D721Med (cell line): ENCODE measurements at places on chromosomes 2 and 18.

DNA sequence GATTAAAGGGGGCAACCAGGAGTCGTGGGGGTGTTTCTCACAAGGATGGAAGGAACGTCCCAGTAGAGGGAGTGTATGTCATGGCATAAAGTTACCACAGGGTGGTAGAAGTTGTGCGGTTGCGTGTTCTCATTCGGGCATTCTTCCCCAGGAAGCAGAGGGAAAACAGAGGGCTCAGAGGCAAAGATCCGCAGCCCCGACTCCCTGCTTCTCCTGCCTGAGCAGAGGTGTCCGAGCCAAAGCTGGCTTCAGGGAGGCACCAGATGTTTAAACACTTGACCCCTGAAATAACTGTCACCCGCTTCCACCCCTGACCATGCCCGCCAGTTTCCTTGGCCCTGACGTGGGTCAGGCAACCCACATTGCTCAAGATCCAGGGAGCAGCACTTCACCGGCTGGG is 83.7 kb downstream of the EN1 start:
- no peak for DNase-seq

DNA sequence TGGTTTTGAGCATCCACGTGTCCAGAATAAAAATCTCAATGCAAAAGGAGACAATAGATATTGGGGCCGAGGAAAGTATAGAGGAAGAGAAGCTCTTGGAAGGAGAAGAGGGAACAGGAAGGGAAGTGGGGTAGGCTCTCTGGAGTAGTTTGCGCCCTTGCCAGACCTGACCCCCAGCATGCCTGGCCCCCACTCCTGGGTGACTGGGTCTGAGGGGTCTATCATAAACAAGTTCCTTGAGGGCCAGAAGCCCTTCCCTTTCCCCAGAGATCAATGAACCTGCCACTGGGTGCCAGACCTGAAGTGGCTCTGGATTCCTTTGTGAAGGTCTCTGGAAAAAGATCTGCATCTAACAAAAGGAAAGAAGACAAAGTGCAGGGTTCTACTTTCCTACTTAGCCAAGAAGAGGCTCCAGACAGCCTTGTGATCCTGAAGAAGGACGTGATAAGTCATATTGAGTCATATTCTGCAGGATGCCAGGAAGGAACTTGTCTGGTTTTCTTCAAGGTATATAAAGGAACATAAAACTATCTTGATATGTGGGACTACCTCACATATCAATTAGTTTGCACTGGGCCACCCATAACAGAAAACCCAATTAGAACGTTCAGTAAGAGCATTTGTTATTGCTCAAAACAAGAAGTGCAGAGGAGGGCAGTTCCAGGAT is 18.7 kb upstream of the ATOH8 start:
- DNase-seq, result no peak

- no peak for DNase-seq
Measured at GRCh38 chr2:16272038-16272788, 331.9 kb downstream of the MYCN start.

DNA sequence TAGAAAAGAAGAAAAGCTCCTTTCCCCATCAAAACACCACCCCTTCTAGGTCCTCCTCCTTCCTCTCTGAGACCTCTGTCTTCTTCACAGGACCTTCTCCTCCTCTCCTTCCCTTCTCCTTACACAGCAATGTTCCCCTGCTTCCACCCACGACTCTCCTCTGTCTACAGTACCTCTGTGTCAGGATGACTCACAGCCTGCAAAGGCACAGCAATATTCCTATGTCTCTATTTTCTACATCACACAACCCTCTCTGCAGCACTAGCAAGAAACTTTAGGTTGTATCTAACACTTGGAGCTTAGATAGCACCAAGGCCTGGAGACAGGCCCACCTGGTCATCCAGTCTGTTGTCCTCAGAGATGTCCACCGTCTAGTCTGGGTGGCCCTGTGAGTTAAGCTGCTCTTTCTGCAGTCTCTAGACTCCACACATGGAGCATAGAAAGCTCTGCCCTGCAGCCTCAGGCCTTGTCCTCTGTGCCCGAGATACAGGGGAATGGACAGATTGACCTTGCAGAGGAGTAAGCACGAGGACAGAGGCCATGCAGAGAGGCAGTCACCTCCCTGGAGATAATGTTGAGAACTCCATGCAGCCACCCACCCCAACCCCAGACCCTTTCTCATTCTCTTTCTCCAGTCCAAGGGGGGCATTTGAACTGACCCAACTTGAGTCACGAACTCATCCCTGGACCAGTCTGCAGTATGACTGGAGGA is 212.0 kb downstream of the TNS1 start:
- no peak for DNase-seq

DNA sequence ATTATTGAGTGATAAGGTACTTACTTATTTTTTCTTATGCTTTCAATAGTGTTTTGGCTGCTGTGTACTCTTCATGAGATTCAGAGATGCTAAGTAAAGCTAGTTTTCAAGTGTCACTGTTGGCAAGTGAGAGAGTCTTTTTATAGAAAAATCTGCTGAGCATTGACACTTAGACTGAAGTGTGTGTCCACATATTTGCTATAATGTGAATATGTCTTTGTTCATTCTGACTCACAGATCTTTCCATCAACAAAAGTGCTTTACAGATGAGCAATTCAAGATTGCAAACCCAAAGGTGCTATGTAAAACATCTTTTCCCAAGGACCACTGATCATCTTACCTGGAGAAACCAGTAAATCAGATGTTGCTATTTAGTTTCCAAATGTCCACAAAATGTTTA is 410.6 kb upstream of the FIGN start:
- DNase-seq, result no peak

DNA sequence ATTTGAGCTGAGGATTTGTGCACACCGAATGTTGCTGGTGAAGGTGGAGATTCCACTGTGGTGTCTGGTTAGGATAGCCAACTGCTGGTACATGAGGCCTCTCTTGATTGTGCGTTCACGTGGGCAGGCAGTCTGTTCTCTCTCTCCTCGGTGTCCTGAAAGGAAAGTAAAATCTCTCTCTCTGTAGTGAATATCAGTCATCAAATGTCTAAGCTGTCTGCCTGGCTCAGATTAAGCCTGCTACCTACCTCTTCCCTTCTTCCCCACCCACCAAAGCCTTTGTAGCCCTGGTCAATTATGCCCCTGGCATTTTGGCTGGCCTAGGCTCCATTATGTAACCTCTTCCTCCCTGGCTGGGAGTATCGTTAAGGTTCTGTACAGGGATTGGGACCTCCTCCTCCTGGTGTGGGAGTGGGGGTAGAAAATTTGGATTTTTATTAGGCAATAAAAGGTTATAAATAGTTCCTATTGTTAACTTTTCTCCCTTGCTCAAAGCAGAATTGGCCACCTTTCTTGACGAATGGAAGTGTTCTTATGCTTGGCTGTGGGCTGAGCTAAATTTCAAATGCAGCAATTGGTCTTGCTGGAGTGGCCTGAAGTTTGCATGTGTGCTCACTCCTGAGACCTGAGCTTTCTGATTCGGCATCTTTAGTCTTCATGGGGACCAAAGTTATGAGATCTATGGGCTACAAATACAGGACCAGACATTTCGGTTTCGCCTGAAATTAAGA is 148.8 kb downstream of the WDSUB1 start:
- no peak for DNase-seq

GRCh38 chr18:28039078-28039477 is 137.9 kb downstream of the CDH2 start:
- DNase-seq, result no peak

GRCh38 chr2:29370581-29371125 is 255.4 kb downstream of the CLIP4 start:
- DNase-seq, result no peak

- no peak for DNase-seq
Measured at GRCh38 chr2:156897548-156897947, 360.0 kb upstream of the GALNT5 start.

DNA sequence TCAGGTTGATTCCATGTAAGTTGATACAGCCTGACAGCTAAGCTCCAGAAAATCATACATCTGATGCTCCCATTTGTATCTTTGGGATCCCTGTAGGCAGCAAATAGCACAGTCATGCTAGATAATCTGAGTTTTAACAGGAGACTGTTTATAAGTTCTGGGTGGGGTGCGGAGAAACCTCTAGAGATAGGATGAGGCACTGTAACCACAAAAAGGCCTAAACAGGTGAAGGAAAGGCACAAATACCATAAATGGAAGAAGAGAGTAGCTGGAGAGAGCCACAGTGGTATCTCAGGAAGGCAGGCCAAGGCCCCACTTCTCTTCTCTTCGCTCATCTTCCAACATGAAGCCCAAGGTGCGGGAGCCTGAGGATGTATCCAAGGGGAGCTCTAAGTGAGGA is 18.1 kb upstream of the B4GALT6 start:
- no peak for DNase-seq

DNA sequence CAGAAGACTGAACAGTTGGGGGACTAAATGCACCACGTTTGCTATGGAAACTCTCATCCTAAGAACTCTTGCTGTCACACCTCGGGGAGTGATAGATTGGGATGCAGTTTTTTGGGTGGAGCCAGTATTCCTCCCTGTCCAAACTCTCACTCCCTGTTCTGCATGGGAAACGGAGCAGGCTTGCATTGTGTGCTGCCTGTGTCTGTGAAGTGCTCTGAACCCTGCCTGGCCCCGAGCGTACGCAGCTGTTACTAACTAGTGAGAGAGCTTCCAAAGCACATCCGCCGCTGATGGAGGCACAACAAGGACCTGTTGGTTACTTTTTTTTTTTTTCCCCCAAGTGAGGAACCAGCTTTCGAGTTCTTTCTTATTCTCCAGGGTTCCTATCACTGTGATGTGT is 195.5 kb downstream of the ANAPC1 start:
- no peak for DNase-seq

- DNase-seq, result no peak
Measured at GRCh38 chr2:151991010-151991409, 107.8 kb downstream of the CACNB4 start.

DNA sequence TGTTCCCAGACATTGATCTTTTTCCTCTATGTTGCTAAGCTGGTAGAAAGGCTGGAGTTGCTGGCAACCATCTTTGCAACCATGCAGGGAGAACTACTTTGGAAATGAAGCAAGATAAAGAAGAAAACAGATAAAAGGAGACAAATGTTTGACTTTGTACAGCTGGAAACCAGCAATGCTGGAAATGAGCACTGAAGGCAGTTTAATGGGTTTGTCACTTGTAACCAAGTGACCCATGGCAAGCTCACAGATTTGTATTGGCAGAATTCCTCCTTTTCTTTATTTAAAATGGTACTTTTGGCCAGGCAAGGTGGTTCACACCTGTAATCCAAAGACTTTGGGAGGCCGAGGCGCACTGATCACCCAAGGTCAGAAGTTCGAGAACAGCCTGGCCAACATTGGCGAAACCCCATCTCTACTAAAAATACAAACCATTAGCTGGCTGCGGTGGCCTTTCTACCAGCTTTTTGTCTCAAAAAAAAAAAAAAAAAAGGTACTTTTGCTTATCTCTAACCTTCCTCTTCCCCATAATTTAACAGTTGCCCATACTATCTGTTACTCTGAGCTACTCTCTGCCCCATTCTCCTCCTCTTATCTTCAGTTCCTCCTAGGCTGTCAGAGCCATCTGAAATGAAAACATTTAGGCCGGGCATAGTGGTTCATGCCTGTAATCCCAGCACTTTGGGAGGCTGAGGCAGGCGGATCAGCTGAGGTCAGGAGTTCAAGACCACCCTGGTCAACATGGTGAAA is 2.0 kb upstream of the BOLA3 start:
- no peak for DNase-seq

- no peak for DNase-seq
Measured at GRCh38 chr2:225471482-225471881, 72.0 kb downstream of the NYAP2 start.

GRCh38 chr2:144770616-144771230 is 250.8 kb upstream of the ZEB2 start:
- DNase-seq, result no peak

- no peak for DNase-seq
Measured at GRCh38 chr2:74461187-74462053, 3.2 kb downstream of the WBP1 start.

DNA sequence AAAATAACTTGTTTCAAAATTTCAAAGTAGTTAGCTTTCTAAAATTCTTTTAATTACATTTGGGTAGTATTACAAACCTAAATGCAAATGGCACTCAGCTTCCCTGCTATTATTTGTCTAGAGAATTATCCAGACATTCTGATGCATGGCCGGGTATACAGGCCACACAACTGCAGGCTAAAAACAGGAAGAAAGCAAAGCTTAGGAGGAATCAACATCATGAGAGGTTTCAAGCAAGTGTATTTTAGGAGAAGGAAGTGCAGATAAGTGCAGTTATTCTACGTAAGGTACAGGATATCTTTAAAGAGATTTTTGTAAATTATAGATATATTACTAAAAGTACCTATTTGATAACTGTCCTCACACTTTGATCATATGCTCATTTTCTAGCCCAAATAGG is 46.8 kb upstream of the RNU4ATAC start:
- no peak for DNase-seq
